ENCODE measurements at places on chromosomes 1 and 21. TPM values are rescaled to one million over a fixed set of nuclear protein-coding genes. Genes with fewer than 3 reads are reported as not detected.
A peak's percentile ranks its signal among the peaks of the same experiment; 100 is the strongest.

DNA sequence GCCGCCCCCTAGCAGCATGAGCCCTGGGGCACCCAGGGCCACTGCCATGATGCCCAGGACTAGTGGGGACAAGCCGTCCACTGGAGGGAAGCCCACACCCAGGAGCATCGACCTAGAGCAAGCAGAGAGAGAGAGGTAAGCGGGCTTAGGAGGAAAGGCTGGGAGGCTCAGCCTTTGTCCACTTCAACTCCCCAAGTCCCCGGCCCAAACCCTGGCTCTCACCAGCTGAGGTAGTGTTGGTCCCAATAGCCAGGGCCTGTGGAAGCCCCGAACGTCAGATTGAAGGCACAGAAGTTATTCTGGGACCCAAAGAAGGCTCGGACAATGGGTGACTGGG lies 2.4 kb downstream of the GLMP start:
- DNase-seq = no peak

DNA sequence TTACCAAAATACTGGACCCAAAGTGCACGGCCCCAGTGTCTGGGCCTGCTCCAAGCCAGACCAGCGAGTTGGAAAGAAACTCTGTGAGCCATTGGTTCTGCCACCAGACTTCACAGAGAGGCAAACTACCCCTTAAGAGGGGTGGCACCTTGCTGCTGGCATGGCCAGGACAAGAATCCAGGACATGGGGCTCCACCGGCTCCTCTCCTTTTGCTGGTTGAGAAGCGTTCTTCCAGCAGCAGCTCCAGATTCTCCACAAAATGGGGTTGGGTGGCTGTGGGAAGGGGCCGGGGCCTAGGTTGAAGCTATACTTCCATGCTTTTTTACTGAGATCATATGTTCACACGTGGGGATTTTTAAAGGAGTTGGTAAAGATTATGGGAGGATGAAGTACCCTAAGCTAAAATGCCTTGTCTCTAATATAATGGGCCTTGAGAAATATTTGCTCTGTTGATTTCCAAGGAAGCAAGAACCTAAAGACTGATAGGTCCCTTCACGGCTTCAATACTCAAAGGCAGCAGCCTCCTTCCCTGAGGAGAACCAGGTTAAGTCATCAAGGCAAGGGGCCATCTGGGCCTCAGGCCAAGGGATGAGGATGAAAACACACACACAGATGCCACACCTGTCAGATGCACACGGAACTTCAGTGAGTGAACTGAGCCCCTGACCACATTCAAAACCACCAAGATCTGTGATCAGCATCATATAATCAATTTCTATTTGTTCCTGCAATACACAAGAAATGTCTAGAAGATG lies 3.1 kb downstream of the C1orf198 start:
- no peak for DNase-seq

DNA sequence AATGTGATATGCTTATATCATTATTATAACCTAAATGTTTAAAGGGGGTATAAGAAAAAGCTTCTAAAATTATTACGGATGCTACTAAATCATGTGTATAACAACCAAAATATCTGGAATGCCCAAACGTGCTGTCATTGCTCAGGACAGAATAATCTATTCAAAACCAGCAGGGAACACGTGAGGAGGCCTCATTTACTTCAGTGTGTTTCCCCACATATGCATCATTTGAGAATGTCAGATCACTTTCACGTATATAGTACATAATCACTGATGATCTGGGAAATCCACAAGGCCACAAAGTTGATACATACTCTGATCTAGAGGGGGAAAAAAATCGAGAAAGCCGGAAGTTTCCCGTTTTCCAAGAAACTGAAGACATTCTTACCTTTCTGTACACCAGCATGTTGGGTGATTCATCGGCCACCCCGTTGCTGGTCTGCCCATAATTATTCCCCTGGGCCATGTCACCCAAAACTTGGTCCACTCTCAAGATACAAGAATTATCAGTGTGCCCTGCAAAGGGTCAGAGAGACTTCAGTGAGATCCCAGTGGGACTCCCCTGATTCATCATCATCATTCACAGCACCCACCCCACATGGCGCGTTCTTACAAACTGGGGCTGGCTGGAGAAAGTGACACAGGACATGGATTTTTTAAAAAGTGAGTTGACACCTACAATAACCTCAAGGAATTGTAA lies 1.5 kb downstream of the RGS7 start:
- no peak for DNase-seq

DNA sequence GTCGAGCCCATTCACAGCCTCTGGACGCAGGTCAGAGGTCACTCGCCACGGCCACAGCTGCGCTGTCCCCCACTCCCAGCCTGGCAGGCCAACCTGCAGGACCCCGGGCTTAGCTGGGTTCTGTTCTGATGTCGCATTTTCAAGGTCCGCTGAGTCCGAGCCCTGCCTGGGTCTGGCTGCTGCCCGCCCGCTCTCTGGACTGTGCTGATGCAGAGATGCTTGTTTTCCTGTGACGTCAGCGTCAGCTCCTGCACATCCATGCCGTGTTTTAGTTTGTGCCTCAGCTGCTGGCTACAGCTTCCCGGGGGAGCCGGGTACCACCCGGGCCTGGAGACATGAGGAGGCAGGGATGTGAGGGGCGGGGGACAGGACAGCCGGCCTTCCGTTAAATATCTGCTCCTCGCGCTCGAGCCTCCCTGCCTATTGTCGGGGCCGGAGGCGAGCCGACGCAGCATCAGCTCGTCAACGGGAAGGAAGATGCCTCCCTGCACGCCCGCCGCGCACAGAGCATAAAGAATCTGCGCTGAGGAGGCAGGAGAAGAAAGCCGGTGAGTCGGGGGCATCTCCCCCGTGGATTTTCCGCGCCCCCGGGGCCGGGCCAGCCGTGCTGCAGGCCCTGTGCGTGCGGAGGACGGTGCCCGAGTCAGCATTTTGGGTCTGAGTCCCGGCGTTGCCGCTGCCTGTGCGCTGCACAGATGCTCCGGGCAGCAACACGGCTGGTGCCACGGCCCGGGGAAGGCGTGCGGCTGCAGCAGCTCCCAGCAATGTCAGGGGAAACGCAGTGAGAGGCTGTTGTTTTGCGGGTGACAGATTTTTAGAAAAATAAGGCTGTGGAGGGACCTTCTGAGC lies 23.4 kb downstream of the PRKCZ start:
- DNase-seq = no peak

DNA sequence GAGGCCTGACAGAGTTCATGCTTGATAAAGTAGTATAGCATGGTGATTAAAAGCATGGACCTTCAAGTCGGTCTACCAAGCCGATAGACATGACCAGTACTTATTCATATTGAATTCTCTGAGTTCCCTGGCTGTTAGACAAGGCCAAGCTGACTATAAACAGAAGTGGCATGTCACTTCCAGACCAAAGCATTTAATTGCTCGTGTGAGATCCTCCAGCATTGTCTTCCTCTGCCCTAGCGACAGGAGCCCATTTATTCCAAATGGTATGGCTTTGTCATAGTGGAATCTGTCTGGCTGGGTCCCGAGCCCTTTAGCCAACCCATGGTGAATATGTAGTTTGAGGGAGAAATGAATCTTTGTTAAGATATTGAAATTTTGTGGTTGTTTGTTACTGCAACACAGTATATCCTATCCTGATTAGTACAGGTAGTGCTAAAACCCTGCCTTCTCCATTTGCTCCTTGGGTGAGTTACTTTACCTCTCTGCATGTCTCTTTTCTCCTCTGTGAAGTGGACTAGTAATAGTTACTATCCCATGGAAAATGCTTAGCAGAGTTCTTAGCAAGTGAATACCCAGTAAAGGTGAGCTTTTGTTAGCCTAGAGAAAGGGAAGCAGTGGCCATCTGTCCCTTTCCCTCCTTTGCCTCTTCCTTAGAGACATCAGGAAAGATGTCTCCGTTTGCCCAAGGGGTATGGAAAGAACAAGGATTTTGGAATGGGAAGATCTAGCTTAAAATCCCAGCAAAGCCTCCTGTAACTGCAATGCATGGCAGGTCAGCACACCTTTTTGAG lies 77.6 kb upstream of the CD1D start:
- DNase-seq = no peak

- DNase-seq = no peak
These were observed 303.6 kb downstream of the PRDM2 start for GRCh38 chr1:14003552-14003951.

DNA sequence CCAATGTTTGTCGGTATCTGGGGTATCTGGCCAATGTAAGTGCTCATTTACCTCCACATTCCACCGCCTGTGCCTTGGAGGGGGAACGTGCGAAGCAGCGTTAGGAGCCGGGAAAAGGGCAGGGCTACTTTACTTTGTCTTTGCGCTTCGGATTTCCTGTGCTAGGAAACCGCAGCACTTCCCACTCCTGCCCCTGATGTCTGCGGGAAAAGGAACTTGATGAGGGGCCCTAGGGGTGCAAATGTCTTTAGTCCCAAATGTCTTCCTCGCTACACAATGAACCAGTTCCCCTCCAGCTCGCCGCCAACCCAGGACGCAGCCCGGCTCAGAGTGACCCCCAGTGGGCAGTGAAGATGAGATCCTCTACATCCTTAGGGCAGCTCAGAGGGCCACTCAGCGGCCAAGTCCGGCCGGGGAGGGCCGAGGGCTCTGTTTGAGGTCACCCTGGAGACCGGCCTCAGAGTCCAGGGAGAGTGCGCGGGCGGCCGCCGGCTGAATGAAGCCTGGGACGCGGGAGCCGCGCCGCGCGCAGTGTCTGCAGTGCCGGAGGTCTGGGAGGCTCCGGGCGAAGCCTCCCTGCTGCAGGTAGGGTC lies at the start of gene DYNLT5:
Gene DYNLT5 (plus strand): TSS at position 460 of the 593 bp plus-strand sequence. CDS start 2,200 bp downstream, outside the sequence.
- DNase-seq = peak; percentile 67

- DNase-seq = peak; percentile 22
These were observed 52.8 kb downstream of the TOMM20 start for GRCh38 chr1:235075777-235076308.

DNA sequence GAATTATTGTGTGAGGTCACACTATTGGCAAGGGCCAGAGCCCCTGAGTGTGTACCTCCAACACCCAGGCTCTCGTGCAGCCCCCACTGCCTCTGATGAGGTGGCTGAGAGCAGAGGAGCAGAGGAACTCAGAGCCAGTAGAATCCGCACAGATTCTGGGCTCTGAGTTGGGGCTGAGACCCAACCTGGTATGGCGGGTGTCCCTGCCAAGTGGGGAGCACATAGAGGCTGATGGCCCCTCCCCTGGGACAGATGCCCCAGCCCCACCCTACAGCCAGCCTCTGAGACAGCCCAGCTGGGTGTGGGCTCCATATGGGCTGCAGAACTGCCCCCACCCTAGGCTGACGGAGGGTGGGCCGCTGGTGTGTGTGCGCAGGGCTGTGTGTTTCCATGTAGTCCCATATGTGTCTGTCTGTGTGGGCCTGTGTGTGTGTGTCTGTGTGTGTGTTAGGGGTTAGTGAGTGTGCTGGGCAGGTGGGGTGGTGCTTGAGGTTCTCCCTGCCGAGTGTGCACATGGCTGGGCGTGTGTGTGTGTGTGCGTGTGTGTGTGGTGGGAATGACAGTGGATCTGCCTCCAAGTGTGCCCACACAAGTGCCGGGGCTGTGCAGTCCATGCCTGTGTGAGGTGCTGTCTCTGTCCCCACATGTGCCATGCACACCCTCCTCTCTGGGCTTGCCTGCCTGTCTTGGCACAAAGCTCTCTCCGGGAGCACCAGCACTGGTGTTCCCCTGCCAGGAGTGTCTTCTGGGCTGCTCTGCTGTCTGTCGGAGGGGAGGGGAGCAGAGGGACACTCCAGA lies 24.4 kb downstream of the FOXO6 start:
- DNase-seq = no peak

Gene AGRN
- total RNA-seq = 40.6 TPM

Gene MSH4
- 0.66 TPM for total RNA-seq

Gene PTGER3
- 1.2 TPM for total RNA-seq

Gene CHD5
- total RNA-seq = 0.22 TPM

Gene MPC2
- total RNA-seq = 134 TPM

Gene CR1L
- not detected for total RNA-seq

Gene SNX27
- total RNA-seq = 59.0 TPM

Gene NBPF4
- total RNA-seq = not detected

Gene PROK1
- total RNA-seq = not detected

Measured in mucosa of descending colon (tissue), 3 donors.